ENCODE measurements at places on chromosomes 13 and 19. TPM values are rescaled to one million over a fixed set of nuclear protein-coding genes. Genes with fewer than 3 reads are reported as not detected.

The GPR4 gene
- 2.1 TPM for polyA plus RNA-seq

The USHBP1 gene
- 3.1 TPM for polyA plus RNA-seq

The CEACAM1 gene
- polyA plus RNA-seq, result 2.6 TPM

The MTUS2 gene
- 0.20 TPM for polyA plus RNA-seq

The OLFM4 gene
- 0.78 TPM for polyA plus RNA-seq

The SMIM44 gene
- polyA plus RNA-seq, result not detected

The LILRB5 gene
- polyA plus RNA-seq, result 41.2 TPM

The PRR20A gene
- polyA plus RNA-seq, result not detected

The IFNL1 gene
- polyA plus RNA-seq, result not detected

The LILRA6 gene
- 1.2 TPM for polyA plus RNA-seq

The ICAM5 gene
- polyA plus RNA-seq, result 0.07 TPM

DNA sequence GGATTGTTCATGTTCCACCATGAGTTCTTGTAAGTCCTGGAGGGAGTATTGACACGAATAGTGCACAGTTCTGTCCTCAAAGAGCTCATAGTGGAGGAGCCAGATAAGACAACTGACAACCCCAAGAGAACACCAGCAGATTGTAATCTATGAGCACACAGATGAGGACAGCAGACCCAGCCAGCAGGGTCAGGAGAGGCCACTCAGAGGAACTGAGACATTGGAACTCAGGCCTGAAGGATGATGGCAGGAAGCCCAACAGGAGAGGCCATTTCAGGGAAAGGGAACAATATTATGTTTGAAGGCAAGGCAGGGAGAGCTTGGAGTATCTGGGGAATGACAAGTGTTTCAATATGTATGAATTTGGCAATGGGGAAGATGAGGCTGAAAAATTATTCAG lies 63.7 kb upstream of the IPO5 start:
- H3K4me1 ChIP-seq, result no peaks in the 10 kb centered on the region
- no peak for DNase-seq
- H3K4me3 ChIP-seq, result no peak overlapping the region
- no peaks in the 10 kb centered on the region for H3K27me3 ChIP-seq

GRCh38 chr13:44292545-44292944 lies 81.1 kb upstream of the SERP2 start:
- no peaks in the 10 kb centered on the region for H3K27me3 ChIP-seq
- H3K4me1 ChIP-seq, result no peaks in the 10 kb centered on the region
- H3K4me3 ChIP-seq, result no peak overlapping the region
- H3K36me3 ChIP-seq, result no peaks in the 10 kb centered on the region
- DNase-seq, result no peak

DNA sequence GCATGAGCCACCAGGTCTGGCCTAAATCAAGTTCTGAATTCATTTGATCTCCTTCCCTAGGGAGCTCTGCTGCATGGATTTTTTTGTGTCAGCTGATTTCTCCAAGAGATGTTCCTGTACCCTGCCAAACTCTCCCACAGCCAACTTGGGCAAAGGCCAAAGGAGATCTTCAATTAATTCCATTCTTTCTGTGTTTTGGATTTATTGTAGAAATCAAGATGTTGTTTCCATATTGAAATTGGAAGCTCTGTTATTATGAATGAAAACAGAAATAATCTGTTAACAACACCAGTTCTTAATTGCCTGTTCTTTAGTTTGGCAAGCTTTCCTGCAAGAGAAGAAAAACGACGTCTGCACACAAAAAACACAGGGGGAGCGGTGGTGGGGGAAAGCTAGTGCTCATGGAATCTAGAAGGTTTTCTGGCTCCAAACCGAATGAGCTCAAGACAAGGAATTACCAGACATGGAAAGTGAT lies 86.5 kb upstream of the ABCC4 start:
- no peak overlapping the region for H3K27ac ChIP-seq
- no peak overlapping the region for H3K4me3 ChIP-seq
- no peaks in the 10 kb centered on the region for H3K4me1 ChIP-seq
- DNase-seq, result no peak

GRCh38 chr13:80586356-80586755 lies 245.4 kb upstream of the SPRY2 start:
- H3K36me3 ChIP-seq, result no peaks in the 10 kb centered on the region
- no peak for DNase-seq
- no peak overlapping the region for H3K27ac ChIP-seq
- no peaks in the 10 kb centered on the region for H3K4me1 ChIP-seq
- H3K27me3 ChIP-seq, result no peaks in the 10 kb centered on the region
- H3K4me3 ChIP-seq, result no peak overlapping the region

- H3K4me3 ChIP-seq, result no peak overlapping the region
- DNase-seq, result peak; percentile 64
- H3K27ac ChIP-seq, result no peak overlapping the region
- peaks cover 20% of the 10 kb centered on the region for H3K27me3 ChIP-seq
- peaks cover under 1% of the 10 kb centered on the region for H3K4me1 ChIP-seq
Measured at GRCh38 chr13:113736258-113736731, 22.7 kb upstream of the TMEM255B start.

- H3K4me1 ChIP-seq, result no peaks in the 10 kb centered on the region
- H3K36me3 ChIP-seq, result peaks cover 50% of the 10 kb centered on the region
- peak; percentile 22 for DNase-seq
- H3K27me3 ChIP-seq, result no peaks in the 10 kb centered on the region
- no peak overlapping the region for H3K27ac ChIP-seq
- H3K4me3 ChIP-seq, result no peak overlapping the region
Measured at GRCh38 chr19:8262431-8262830, 45.7 kb downstream of the CD320 start.

DNA sequence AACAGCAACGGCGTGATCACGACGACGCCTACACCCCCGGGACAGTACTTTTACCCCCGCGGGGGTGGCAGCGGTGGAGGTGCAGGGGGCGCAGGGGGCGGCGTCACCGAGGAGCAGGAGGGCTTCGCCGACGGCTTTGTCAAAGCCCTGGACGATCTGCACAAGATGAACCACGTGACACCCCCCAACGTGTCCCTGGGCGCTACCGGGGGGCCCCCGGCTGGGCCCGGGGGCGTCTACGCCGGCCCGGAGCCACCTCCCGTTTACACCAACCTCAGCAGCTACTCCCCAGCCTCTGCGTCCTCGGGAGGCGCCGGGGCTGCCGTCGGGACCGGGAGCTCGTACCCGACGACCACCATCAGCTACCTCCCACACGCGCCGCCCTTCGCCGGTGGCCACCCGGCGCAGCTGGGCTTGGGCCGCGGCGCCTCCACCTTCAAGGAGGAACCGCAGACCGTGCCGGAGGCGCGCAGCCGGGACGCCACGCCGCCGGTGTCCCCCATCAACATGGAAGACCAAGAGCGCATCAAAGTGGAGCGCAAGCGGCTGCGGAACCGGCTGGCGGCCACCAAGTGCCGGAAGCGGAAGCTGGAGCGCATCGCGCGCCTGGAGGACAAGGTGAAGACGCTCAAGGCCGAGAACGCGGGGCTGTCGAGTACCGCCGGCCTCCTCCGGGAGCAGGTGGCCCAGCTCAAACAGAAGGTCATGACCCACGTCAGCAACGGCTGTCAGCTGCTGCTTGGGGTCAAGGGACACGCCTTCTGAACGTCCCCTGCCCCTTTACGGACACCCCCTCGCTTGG lies 966 bp downstream of the JUNB start:
- no peaks in the 10 kb centered on the region for H3K36me3 ChIP-seq
- H3K27me3 ChIP-seq, result no peaks in the 10 kb centered on the region
- peaks cover 74% of the 10 kb centered on the region for H3K4me1 ChIP-seq
- peak; percentile 98 for DNase-seq

GRCh38 chr13:94967183-94968039 lies 255.1 kb upstream of the SOX21 start:
- no peaks in the 10 kb centered on the region for H3K27me3 ChIP-seq
- no peak for DNase-seq
- no peak overlapping the region for H3K27ac ChIP-seq
- H3K4me1 ChIP-seq, result peaks cover 16% of the 10 kb centered on the region
- H3K4me3 ChIP-seq, result peak overlapping the region; percentile 13

- H3K27me3 ChIP-seq, result no peaks in the 10 kb centered on the region
- H3K36me3 ChIP-seq, result no peaks in the 10 kb centered on the region
- no peak for DNase-seq
- peaks cover 70% of the 10 kb centered on the region for H3K4me1 ChIP-seq
Measured at GRCh38 chr13:40629678-40630384, 36.6 kb downstream of the FOXO1 start.

- no peaks in the 10 kb centered on the region for H3K27me3 ChIP-seq
- no peak for DNase-seq
- H3K4me3 ChIP-seq, result no peak overlapping the region
- no peaks in the 10 kb centered on the region for H3K4me1 ChIP-seq
Measured at GRCh38 chr19:34066007-34066643, 106.2 kb upstream of the LSM14A start.

- no peaks in the 10 kb centered on the region for H3K36me3 ChIP-seq
- H3K4me1 ChIP-seq, result peaks cover 42% of the 10 kb centered on the region
- peak overlapping the region; percentile 57 for H3K27ac ChIP-seq
- no peak overlapping the region for H3K4me3 ChIP-seq
Measured at GRCh38 chr19:7833225-7834099, 3.4 kb downstream of the EVI5L start.

DNA sequence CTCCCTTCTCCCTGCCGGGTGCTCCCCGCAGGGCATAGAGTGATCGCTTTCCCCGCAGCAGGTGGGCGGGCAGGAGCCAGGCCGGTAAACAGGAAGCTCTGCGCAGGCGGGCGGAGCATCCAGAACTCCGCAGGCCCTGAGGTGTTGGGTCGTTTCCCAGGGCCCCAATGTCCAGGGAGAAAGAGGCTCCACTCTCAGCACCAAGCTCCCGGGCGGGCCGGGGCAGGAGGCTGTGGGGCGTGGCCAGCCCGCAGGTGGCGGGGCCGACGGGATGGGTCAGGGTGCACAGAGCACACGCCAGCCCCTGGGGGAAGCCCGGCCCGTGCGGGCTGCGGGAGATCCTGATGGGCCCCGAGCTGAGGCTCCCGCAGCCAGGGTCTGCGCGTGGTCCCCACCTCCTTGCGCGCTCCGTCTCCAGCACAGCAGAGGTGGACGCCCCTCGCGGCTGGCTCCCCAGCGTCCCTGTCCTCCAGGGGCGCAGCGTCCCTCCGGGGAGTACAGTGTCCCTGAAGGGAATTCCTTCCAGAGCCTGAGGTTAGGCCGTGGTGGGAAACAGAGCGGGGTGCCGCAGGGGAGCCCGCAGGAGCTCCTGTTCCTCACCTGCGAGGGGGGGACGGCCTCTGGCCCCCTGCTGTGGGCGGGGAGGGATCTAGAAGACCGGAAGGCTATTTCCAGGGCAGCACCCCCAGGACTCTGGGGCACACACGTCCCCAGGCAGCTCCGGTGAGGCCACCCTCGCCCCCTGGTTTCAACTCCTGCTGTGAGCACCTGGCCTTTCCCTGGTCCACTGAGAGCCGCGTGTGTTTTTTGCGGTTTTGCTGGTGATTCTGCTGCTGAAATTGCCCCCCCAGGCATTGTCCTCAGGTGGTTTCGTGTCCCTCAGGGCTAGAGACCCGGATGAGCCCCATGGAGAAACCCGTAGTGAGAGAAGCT lies 12.2 kb downstream of the PIP5K1C start:
- peak; percentile 86 for DNase-seq
- peaks cover 14% of the 10 kb centered on the region for H3K4me1 ChIP-seq
- H3K4me3 ChIP-seq, result peak overlapping the region; percentile 28
- H3K27ac ChIP-seq, result peak overlapping the region; percentile 79

DNA sequence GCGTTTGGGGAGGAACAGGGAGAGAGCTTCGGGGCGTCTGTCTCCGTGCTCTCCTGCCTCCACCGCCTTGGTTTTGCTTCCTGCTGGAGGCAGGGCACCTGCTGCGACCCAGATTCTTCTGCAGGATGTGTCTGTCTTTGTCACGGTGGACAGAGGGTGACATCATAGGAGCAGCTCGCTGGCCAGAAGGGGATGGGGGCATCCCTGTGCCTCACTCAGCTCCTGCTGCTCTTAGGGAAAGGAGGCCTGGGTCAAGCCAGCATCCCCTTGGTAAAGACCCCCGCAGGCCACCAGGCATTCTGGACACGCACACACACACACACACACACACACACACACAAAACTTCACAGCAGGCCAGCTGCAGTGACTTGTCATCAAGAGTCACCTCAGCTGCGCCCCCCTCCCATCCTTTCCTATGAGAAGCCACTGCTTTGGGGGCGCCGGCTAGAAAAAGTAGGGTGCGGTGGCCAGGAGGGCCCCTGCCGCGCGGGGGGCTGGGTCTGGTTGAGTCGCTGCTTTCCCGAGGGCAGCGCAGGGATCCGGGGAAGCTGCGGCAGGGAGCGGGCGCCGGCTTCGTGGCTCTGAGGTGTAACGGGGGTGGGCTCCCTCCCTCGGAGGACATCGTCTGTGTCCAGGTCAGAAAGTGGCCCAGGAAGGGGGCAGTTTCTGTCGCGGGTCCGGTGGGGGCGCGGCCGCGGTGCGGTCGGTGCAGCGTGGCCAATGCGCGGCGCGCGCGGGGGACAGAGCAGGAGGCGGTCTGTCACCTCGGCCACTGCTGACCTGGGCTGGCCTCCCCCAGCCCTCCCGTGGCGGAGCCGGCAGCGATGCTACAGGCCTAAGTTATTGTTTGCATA lies 15.8 kb upstream of the NPAS1 start:
- peaks cover 36% of the 10 kb centered on the region for H3K36me3 ChIP-seq
- H3K27me3 ChIP-seq, result no peaks in the 10 kb centered on the region
- H3K4me1 ChIP-seq, result peaks cover 17% of the 10 kb centered on the region
- no peak overlapping the region for H3K4me3 ChIP-seq
- H3K27ac ChIP-seq, result no peak overlapping the region

- H3K4me1 ChIP-seq, result no peaks in the 10 kb centered on the region
- no peak for DNase-seq
- H3K27ac ChIP-seq, result peak overlapping the region; percentile 82
- H3K36me3 ChIP-seq, result no peaks in the 10 kb centered on the region
- H3K27me3 ChIP-seq, result no peaks in the 10 kb centered on the region
Measured at GRCh38 chr19:47330466-47330869, 1.5 kb upstream of the C5AR2 start.

- DNase-seq, result no peak
- no peaks in the 10 kb centered on the region for H3K27me3 ChIP-seq
- no peaks in the 10 kb centered on the region for H3K36me3 ChIP-seq
- H3K4me1 ChIP-seq, result no peaks in the 10 kb centered on the region
Measured at GRCh38 chr13:76803831-76804230, 82.4 kb downstream of the KCTD12 start.

DNA sequence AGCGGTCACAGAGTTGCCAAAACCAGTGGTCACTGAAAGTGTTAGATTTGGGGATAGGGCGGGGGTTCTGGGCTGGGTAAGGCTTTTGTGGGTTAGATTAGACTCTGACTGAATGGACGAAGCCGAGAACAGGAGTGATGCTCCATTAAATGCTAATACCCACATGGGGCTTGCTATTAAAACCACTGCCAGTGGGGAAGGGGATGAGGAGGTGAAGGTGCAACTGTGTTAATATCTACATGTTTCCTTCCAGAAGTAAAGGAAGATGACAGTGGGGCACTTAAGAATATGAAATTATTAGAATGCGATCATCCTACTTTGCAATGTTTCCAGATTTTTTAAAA lies 573 bp upstream of the ZNF614 start:
- peak overlapping the region; percentile 67 for H3K4me3 ChIP-seq
- no peaks in the 10 kb centered on the region for H3K27me3 ChIP-seq
- peak overlapping the region; percentile 97 for H3K27ac ChIP-seq
- DNase-seq, result no peak
- H3K4me1 ChIP-seq, result peaks cover 21% of the 10 kb centered on the region
- peaks cover 54% of the 10 kb centered on the region for H3K36me3 ChIP-seq

DNA sequence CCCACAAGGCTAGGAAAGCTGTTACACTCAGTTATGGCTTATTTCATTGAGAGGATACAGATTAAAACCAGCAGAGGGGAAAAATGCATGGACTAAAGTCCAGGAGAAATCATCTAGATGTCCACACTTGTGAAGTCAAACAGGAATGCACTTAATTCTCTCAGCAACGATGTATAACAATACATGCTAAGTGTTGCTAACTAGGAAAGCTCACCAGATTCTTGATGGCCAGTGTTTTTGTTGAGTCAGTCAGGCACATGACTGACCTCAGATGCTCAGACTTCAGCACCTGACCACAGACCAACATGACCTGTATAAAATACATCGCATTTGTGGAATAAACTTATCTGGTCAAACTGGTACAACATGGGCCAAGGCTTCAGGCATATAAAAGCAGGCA lies 470.2 kb upstream of the PRR20A start:
- H3K27ac ChIP-seq, result no peak overlapping the region
- H3K27me3 ChIP-seq, result no peaks in the 10 kb centered on the region
- no peak for DNase-seq
